Activated CD4-positive, CD25-positive, alpha-beta regulatory T cell treated with anti-CD3 and anti-CD28 coated beads, Interleukin-2, amount 50 U/mL, for 16 hours (primary cell): ENCODE measurements at places on chromosomes 4 and X.
A peak's percentile ranks its signal among the peaks of the same experiment; 100 is the strongest.

- DNase-seq = no peak
These were observed 36.5 kb downstream of the TBL1X start for GRCh38 chrX:9501362-9501761.

- DNase-seq = no peak
These were observed 427.4 kb upstream of the DIPK2B start for GRCh38 chrX:45628041-45628440.

GRCh38 chrX:11558972-11559371, 106.7 kb downstream of the ARHGAP6 start:
- peak; percentile 10 for DNase-seq

DNA sequence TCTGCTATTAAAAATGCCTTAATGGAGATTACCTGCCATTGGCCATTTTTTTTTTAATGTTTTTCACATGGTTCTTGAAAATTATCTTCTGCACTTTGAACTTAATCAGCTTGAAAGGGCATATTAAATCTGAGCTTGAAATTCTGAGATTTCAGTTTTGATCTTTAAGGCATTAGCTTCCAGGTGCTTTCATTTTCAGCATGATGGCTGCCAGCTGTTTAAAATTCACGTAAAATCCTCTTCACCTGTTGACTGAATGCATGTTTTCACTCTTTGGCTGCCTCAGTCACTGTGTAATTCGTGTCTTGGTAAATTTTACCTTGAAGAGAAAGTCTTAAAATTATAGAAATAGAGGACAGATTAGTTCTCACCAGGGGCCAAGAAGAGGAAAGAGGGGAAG, 39.6 kb downstream of the SMAD1 start:
- no peak for DNase-seq

GRCh38 chr4:126051689-126052424, 737.1 kb downstream of the FAT4 start:
- DNase-seq = no peak

DNA sequence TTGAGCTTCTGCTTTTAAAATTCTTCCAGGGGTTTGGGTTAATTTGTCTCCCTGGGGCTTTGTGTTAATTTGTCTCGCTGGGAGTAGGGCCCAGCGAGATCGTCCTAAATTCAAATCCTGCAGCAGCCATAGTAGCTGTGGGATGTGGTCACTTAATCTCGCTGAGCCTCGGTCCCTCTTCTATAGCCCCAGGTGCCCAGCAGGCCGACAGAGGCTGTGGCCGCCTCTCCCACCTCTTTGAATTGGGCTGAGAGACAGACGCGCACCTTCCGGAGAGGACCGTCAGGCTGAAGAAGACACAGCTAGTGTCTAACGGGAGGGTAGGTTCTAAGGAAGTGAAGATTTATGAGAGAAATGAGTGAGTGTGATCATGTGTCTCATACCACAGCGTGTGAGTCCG, 15.7 kb upstream of the WFS1 start:
- no peak for DNase-seq

DNA sequence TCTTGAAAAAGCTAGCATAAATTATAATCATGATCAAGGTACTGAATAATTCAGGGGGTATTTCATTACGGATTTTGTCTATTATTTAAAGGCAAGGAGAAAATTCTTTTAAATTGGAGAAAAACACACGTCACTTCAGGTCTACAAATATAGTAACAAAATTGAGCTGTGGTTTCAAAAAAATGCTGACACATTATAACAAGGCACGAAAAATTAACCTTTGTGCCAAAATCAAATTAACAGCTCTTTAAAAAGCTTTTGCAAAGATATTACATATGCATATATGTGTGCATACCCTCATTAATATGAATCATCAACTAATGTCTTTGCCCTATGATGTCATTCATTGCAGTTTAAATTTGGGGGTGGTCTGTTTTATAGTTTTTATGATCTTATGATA, 44.3 kb downstream of the UNC5C start:
- DNase-seq = no peak

DNA sequence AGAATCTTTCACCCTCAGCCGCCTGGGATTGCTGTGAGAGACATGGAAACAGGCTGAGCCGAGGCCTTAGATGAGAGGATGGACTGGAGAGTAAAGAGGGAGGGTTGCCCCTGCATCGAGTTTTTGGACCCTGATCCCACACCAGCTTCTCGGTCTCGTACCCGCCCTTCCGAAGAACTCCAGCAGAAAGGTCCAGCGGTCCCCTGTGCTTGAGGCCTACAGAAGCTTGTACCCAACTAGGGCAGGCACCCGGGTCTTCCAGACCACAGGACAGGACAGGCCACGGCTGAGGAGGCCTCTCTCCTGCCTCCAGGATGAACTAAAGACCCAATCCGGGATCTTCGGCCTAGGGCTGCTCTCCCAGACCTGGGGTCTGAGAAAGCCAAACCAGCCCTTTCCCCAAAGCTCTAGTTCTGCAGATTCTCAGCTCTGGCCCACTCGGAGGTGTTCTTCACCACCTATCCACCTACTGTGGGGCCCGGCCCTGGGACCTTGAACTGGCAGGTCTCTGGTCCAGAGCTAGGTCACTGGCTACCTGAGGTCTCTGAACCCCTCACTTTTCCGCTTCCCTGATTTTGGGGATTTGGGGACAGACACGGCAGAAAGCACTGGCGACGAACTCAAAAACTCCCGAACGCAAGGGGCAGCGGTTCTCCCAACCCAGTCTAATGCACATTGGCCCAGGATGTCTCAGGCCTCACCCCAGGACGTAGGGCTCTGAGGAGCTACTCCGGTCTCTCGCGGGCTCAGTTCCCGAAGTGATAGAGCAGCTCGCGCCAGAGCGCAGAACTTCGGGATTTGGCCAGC, 1.1 kb downstream of the NKX3-2 start:
- no peak for DNase-seq

DNA sequence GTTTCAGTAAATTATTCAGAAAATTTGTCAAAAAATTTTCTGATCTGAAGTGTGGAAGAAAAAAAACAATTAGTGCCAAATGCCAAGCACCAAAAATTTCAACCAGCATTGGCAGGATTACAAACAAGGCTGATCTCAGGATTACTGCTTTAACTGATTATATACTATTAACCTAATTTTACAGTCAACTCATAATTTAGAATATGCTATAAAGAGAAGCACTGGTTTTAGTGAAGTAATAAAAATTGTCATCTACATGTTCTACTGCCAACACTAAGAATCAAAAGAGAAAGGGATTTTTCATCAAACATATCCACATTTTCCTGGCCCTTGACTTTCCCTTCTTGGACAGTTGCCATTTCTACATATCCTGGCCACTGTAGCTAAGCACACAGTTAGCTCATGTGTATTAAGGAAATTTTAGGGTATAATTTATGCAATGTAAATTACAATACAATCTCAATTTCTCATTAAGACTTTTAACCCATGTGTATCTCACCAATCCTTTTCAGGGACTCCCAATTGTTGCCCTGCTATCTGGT, 33.8 kb downstream of the THOC2 start:
- DNase-seq = no peak

GRCh38 chr4:43337707-43338106, 445.2 kb downstream of the GRXCR1 start:
- no peak for DNase-seq

DNA sequence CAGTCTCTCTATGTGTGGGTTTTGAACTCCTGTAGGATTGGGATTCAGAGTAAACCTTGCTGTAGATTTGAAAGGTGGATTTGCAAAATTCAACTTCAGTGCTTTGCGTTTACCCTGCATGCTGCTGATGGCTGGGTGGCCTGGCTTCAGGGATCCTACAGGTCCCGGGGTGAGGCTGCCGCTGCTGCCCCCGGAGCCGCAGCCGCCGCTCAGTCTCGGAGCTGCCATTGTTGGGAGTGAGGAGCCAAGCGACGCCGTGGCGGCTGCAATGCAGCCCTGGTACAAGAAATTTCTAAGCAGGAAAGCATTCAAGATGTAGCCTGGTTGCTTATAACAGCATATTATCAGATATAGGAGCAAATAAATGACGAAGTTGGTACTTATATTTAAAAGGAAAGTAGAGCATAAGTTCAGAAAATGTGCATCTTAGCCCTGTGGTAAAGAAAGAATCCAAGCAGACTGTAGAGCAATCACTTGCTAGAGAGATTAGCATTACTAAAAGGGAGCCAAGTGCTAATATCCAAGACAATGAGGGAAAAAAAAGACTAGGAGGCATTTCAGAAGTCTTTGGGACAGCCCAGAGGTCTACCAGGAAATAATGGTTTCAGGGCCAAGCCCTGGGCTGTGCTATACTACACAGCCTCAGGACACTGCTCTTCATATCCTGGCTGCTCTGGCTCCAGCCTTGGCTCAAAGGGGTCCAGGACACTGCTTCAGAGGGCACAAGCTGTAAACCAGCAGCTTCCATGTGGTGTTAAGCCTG, 36.9 kb upstream of the CHIC1 start:
- DNase-seq = no peak

DNA sequence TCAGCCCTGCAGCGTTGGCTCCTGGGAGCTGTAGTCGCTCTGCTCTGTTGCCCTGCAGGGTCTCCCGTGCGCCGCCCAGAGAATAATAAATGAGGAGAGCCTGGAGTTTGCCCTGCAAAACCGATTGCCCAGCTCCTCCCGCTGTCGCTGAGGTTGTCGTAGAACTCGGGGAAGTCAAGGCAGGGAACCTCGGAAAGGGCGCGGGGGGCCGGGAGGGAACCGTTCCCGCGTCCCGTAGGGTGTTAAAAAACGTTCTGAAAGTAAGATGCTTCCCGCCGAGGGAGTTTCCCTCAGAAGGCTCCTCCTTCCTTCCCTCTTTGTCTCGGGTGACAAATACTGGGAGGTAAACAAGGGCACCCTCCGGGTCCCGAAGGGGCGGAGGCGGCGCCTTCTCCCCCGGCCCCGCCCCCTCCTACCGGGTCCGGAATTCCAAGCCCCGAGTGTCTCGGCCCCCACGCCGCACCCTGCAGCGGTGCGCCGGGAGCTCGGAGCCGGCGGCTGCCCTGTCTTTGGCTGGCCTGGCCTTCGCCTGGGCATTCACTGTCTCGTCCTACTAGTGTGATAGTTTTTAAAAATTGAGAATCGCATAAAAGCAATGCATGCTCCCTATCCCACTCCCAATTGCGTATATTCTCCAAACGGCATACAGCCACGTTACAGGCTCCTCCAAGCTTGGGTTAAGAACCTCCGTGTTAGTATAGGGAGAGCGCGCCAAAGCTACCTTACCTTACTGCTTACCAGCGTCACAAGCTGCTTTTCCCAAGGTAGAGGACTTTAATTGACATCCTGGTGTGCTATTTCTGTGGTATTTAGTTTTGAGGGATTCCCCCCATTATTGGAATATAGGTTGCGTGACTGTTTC, 964 bp upstream of the HMGB2 start:
- DNase-seq = no peak

GRCh38 chr4:151468715-151469696, 60.0 kb downstream of the FHIP1A start:
- no peak for DNase-seq

DNA sequence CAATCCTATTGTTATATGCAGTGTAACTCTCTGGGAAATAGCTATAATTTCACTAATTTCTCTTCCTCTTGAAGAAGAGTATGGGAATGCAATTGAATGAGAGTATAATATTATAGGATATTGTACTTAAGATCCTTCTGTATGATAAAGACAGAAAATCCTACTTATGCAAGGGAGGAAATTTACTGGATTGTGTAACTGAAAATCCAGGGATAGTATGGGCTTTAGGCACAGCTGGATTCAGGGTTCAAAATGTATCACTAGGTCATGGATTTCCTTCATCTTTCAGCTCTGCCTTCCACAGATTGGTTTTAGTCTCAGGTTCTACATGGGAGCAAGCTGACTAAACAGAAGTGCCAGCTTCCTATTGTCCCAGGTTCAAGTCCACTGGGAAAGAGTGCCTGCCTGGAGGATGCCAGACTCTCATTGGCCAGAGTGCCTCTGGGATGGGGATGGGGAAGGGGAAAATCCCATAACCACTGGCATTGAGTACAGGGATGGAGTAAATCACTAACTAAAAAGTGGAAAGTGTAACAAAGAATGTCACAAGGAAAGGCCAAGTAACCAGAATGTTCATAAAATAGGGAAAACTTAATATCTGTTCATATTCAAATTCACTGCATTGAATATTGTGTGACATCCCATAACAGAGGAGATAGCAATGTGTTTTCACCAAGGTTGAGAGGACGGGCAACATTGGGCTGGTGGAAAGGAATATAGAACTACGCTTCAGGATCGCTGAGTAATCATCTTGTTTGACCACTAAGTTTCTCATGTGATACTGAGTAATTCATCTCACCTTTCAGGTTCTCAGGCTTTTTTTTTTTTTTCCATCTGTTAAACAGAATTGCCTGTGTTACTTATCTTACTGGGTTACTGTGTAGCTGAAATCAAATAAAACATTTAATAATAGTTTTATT, 75.7 kb downstream of the ANXA3 start:
- DNase-seq = no peak

DNA sequence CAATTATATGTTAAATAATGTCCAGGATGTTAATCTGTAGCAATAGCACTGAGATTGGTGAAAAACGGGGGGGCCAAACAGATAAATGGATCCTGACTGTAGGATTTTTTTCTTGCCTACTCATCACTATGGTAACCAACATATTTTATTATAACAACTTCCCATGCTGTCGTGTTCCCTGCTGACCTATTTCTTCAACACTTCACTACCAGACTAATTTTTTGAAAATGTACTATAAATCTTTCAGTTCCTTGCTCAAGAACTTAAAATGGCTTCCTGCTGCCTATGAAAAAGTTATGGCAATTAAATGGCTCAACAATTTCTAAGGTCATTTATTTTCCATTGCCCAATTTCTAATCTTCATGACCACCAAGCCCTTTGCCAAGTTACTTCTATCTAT, 38.9 kb upstream of the CFAP47 start:
- DNase-seq = no peak

DNA sequence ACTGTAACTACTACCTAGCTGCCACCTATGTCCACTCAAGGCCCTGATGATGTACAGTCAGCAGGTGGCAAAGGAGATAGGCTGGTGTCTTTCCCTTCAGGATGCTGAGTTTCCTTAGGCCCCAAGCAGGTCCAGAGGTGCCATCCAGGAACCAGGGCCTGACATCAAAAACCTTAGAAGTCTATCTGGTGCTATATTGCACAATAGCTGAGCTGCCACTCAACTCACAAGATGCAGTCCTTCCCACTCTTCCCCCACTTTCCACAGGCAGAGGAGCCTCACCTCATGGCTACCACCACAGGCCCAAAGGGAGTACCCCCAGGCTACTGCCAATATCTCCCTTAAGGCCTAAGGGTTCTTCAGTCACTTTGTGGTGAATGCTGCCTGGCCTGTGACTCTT, 83.9 kb upstream of the ZNF827 start:
- DNase-seq = no peak

DNA sequence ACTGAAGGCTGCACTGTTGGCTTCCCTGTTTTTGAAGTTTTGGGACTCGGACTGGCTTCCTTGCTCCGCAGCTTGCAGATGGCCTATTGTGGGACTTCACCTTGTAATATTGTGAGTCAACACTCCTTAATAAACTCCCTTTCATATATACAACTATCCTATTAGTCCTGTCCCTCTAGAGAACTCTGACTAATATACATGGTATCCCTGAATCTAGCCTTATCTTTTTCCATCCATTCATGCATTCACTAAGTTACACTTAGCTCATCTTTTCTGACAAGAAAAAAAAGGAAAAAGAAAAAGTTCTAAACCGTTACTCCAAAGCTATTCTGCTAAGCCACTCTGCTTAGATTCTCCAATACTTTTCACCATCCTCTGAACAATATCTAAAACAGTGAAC, 1260.2 kb upstream of the PCDH7 start:
- DNase-seq = no peak
